Stimulated activated CD8-positive, alpha-beta memory T cell treated with anti-CD3 and anti-CD28 coated beads, Interleukin-7, amount 100 ng/mL, for 4 hours (primary cell): ENCODE measurements at places on chromosomes 11 and 22.

GRCh38 chr11:66570079-66570849 lies 1.9 kb upstream of the CTSF start:
- no peak for DNase-seq

GRCh38 chr11:96303980-96304379 lies 39.0 kb downstream of the MAML2 start:
- DNase-seq = no peak

DNA sequence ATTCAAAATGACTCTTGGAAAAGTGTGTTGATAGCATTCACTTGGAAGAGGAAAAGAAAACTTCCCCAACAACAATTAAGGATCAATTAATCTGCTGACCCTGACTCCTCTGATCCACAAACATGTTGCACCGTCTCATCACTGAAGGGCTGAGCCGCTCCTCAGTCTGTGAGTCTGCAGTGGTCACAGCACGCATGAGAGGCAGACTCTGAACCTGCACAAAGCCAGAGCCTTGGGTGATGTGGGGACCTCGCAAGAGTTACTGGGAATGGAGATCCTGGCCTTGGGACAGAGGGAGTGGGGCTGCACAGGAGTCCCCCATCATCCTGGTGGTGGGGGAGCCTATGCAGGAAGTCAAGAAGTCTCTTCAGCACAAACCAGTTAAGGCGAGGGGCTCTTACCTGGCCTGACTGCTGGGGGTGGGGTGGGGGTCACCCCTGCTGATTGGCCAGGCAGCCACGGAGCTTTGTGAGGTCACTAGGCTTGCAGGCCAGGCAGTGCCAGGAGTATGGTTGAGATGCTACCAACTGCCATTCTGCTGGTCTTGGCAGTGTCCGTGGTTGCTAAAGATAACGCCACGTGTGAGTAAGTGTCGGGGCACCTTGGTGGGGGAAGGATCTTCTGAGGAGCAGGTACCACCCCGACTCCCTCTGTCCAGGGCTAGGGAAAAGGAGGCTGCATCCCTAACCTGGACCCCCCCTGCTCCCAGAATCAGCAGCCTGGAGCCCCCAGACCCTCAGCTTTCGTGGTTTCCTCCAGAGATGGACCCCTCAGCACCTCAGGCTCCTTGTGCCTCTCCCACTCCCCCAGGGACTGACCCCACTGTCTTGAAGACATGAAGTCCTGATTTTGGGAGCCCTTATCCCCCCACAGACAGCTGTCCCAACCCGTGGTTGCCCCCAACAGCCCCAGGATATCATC lies at the start of gene ACR:
TSS of gene ACR (plus strand) at position 477 of the 921 bp plus-strand sequence. CDS start at position 509, 32 bp downstream.
- no peak for DNase-seq

DNA sequence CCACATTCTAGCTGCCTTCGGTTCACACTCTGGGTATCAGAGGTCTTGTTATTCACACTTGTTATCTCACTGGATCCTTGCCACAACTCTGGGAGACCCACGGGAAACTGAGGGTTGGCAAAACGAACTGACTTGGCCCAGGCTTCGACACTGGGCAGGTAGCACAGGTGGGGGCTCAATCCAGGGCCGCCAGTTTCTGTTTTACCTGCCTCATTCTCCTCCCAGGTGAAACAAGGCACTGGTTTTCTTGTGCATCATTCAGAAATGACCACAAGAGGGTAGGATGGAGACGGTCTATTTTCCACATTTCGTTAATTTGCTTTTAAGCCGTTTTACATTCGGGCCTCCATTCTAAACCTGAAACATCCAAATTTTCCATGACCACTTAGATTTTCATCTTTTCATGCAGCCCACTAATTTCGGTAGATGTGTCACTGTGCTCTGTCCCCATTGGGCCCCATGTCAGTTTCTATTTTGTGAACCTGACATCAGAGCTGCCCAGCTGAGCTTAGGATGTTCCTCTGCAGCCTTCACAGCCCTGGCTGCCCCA lies 108.1 kb downstream of the KIAA1671 start:
- DNase-seq = no peak

DNA sequence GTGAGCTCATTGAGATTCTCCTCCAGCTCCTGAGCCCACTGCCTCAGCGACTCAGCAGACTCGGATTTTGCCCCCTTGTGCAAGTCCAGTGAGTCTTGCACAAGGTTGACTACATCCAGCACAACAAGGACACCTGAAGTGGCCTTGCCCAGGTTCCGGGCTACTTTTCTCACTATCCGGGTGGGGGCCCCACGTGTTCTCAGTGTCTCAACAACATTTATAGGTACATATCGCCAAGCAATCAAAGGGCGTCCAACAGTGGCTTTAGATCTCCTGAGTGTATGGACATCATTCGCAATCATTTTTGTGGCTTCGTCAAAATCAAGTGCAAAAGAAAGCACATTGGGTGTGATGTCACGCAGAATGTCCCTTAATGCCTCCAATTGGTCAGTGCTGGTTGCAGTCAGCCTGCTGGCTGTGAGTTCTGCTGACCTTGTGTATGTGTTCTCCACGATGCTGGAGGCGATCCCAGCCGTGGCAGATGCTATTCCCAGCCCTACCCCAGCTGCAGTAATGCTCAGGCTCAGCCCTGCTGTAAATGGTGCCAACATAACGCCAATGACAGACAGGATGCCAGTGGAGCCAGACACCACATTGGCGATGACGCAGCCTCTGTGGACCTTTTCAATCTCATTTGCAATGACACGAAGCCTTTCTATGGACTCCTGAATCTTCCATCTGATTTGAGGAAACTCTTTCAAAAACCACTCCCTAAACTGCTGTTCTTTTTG lies 10.3 kb downstream of the APOL4 start:
- no peak for DNase-seq

DNA sequence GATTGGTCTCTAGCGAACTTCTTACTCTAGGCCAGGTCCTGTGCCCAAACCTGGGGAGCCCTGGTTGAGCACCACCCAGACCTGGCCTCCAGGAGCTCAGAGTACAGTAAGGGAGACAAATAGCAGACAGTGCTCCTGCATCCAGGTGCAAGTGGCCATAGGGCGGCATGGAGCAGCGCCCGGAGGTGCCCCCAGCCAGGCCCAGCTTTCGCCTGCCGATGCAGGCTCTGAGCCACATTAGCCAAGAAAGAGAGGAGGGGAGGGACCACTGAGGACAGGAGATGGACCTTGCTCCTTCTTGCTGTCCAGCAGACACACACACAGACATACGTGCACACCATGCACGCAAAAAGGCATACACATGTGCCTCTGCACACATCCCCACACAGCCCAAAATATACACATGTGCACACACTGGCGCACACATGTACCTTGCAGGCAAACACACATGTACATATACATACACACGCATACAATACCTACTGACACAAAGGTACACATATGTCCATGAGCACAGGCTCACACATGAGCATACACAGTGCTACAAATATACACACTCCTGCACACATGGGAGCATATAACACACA lies 68.7 kb upstream of the FGF3 start:
- no peak for DNase-seq

DNA sequence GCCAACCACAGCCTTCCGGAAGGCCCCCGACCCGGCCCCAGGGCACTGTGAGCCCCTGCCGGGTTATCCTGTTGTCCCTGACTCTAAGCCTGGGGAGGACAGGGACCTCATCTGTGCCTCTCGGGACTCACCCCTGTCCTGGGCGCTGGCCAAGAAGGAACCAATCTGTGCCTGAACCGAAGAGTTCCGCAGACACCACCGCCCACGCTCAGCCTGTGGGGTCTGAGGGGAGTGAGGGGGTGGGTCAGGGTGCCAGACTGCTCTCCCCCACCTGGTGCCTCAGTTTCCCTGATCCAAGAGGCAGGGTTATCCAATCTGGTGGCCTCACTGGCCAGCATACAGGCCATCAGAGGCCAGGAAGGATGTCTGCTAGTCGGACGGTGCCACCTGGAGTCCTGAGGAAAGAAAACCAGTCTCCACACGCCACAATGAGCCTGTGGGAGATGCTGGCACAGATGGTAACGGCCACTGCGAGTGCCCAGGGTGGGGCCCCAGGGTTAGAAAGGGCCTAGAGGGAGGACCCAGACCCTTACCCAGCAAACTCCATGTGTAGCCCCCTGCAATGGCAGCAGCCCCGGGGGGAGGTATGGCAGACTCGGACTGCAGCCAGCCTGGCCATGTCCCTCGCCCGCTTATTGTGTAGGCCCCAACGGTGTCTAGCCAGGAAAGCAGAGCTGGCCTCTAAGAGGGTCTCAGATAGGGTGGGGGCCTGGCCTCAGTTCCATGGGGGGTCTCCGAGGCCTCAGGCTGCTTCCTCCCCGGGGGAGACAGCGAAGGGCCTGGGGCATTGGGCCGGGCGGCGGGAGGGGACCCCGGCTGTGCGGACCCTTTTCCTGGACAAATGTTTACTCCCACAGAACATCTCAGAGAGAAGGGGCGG lies 827 bp upstream of the TNNT3 start:
- DNase-seq = no peak
